ENCODE measurements at places on chromosomes 5 and 9.

- DNase-seq: no peak
Measured at GRCh38 chr5:6080930-6081726, 297.2 kb downstream of the MED10 start.

- DNase-seq: no peak
Measured at GRCh38 chr5:160260881-160261815, 31.8 kb downstream of the FABP6 start.

- DNase-seq: no peak
Measured at GRCh38 chr5:31048282-31049270, 144.9 kb upstream of the CDH6 start.

- DNase-seq: no peak
Measured at GRCh38 chr5:61151893-61152292, 10.4 kb downstream of the SMIM15 start.

DNA sequence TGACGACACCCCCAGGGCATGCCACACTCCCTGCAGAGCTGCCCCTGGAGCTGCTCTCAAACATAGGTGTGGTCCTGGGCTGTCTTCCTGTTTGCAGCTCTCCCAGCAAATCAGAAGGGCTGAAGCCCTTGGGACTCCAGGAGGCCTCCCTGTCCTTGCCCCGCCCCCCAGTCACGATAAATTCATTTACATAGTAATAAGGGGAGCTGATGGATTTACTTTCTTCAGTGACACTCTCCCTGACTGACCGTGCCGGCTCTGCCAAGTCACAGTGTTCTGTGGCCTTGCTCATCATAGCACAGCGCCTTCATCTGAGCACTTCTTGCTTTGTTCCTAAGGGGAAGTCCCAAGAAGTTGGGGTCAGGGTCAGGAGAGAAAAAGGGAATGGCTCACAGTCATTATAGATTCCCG is 121.4 kb downstream of the ENC1 start:
- DNase-seq: no peak

- no peak for DNase-seq
Measured at GRCh38 chr5:151721812-151722391, 35.2 kb upstream of the SPARC start.

- DNase-seq: no peak
Measured at GRCh38 chr9:114905170-114905940, 25.0 kb downstream of the TNFSF8 start.

GRCh38 chr5:143135832-143136551 is 267.5 kb downstream of the NR3C1 start:
- DNase-seq: no peak

DNA sequence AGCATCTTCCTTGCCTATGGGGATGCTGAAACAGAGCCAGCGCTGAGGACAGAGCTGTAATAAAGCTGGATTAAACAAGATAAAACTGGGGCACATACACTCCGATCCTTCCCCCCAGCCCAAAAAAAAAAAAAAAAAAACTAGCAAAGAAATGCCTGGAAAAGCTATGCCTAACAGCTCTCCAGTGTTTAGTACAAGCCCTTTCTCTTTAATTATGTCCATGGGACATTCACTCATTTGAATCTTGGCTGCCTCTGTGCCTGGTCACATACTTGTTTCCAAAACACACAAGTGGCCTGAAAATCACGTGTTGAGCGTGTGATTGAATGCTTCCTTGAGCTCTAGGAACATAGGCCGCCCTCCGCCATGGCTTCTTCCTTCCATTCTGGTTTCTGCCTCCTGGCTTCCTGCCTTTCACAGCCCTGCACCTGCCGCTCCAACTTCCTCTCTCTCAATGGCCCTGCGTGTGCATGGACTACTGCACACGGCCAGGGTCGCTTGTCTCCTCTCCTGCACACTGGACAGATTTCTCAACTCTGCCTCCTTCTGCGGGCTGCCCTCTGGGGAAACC is 111.0 kb upstream of the RETREG1 start:
- no peak for DNase-seq

- DNase-seq: no peak
Measured at GRCh38 chr9:122051351-122052321, 41.5 kb downstream of the TTLL11 start.

DNA sequence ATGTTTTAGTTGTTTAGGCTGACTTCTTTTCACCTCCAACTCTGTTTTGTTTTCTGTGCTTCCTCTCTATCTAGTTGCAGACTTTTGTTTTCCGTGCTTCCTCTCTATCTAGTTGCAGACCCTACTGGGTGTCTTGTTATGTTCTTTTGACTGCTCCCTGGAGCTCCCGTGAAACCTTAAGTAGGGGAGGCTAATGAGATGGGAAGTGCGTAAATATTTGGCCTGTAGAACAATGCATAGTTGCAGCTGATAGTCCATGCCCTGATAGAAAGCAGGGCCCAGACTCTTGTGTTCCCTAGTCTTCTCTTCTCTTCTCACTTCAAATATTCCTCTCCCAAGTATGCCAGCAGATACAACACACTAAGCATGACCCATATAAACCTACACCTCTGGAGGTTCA is 757.0 kb downstream of the BRINP1 start:
- no peak for DNase-seq

DNA sequence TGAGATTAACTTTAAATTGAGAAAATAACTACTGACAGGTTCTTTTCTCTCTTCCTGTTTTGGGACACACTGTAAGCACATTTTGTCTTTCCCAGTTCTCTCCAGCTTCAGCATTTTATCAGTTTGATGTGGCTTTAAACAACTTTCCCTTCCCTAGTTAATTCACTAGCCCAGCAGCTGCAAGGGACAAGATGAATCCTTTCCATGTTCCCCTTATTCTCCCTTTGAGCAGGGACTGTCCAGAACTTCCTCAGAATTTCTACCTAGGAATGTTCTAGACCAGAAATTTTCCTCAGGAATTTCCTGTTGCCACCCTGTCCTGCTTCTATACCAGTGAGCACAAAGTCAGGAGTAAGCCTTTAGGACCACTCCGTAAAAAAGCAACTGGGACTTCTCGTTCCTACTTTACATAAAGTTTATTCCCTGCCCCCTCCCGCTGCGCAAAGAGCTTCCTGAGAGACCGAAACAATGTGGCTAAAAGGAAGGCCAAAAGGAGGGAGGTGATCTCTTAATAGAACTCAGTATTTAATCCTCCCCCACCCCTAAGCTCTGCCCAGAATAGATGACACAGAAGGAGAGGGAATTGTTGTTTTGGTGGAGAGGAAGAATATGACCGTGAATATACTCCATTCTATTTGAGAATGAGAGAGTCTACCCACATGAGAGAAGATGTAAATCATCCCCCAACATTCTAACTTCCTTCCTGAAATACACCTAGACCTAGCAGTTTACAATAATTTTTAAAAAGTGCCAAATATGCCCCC is 61.9 kb downstream of the GLIS3 start:
- DNase-seq: no peak

- no peak for DNase-seq
Measured at GRCh38 chr5:67855523-67855922, 360.0 kb upstream of the PIK3R1 start.

DNA sequence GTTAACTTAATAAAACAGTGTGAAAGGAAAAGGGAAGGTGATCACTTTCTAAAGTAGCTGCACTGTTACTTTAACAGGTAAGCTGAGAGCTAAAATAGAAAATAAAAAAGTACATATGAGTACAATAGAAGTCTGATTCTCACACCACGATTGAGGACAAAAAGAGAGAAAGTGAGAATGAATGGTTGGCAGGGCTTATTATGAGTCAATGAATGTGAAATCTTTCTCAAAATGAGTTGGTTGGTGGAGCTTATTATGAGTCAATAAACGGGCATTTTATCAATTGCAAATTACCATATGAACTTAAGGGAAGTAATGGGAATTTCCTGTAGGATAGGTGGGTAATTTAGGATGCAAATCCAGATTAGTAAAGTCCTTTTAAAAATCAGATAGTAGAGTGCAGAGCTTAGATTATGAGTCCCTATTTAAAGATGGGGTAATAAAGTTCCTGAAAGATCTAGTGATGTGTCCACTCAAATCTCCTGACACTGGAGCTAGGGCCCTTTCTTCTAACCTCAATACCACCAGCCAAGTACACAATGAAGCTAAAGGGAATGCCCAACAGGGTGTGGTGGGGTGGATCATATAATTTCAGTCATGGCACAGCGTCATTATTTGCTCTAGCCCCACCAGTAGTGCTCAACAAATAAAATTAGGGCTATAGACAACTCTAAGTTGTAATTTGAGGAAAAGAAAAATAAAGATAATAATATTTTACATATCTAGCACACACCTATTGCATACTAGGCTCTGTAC is 21.1 kb upstream of the TLR4 start:
- no peak for DNase-seq

DNA sequence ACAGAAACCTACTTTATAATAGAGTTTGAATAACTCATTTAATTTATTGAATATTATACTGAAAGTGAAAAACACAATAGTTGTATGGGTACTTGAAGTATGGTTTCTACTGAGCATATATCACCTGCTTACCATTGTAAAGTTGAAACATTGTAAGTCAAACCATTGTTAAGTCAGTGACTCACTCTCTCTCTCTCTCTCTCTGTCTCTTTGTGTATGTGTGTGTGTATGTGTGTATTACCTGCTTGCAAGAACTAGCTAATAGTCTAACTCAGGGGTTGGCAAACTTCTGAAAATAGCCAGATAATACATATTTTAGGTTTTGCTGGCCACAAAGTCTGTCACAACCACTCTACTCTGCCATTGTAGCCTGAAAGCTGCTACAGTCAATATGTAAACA is 564.3 kb upstream of the ZNF608 start:
- no peak for DNase-seq

DNA sequence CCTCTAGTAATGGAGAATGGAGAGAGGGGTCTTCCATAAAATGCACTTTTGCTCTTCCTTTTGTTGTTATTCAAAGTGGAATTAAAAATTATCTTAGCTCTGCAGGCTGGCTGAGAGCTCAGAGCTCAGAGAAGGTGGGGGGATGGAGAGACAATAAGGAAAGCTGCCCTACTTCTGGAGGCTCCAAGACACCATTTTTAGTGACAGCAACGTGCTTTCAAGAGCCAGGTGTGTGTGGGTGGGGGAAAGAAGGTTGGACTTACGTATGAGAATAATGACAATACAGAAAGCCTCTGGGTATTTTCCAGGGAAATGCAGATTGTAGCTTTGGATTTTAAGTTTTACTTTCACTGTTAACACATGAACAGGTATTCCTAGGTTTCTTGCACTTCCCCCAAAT is 173.9 kb downstream of the TRPM3 start:
- DNase-seq: no peak

- DNase-seq: no peak
Measured at GRCh38 chr5:59149271-59149670, 566.4 kb downstream of the RAB3C start.

DNA sequence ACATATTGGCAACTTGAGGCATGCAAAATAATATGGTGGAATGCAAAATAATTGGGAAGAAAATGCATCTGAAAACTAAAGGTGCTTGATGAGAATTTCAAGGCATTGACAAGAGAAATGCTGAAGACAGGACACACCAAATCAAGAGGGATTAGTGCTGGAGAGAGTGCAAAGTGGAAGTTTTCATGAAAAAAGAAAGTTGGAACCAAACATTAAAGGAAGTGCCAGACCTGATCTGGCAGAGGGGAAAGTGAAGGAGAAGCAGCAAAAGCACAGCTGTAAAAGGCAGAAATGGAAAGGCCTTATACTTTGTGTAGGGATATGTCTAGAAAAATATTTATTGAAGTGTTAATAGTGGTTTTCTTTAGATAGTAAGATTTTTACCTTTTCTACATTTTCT is 35.3 kb upstream of the FYB1 start:
- no peak for DNase-seq

GRCh38 chr9:4375424-4376200 is 75.7 kb upstream of the GLIS3 start:
- no peak for DNase-seq

Data from activated CD4-positive, alpha-beta T cell treated with anti-CD3 and anti-CD28 coated beads, Interleukin-2, amount 10 ng/mL, durations not matched to agents 7 days and 5 days (primary cell).